ENCODE measurements at places on chromosomes 7 and 10.

DNA sequence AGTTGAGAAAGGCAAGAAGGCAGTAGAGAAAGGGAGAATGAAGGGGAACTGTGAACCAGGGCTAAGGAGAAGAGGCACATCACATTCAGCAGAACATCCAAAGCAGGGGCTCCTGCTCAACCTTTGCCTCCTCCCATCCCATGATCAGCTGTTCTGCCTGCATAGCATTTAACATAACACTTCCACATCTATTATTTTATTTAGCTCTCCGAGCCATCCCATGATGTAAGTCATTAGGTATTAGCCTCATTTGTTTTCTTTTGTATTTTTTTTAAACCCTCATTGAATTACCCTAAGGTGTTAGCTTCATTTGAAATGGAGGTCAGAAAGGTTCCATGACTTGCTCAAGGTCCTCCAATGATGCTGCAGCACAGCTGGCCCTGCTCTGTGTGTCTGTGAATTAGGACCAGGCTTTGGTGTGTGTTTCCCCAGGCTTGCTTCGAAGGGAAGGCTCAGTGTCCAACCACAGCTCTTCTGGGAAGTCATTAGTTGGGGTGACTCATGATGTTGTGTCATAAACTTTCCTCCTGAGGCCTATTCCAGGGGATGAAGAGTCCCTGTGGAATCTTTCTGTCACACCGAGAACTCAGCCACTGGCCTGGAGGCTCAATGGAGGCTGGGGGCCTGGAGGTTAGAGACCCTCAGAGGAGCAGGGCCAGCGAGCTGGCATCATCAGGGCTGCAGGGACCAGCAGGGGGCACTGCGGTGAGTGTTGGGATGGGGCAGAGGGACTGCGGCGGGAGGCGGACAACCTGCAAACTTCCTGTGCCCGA is 16.5 kb downstream of the NPFFR1 start:
- DNase-seq: peak; percentile 97

GRCh38 chr10:119253433-119254174 is 46.2 kb downstream of the GRK5 start:
- peak; percentile 96 for DNase-seq

DNA sequence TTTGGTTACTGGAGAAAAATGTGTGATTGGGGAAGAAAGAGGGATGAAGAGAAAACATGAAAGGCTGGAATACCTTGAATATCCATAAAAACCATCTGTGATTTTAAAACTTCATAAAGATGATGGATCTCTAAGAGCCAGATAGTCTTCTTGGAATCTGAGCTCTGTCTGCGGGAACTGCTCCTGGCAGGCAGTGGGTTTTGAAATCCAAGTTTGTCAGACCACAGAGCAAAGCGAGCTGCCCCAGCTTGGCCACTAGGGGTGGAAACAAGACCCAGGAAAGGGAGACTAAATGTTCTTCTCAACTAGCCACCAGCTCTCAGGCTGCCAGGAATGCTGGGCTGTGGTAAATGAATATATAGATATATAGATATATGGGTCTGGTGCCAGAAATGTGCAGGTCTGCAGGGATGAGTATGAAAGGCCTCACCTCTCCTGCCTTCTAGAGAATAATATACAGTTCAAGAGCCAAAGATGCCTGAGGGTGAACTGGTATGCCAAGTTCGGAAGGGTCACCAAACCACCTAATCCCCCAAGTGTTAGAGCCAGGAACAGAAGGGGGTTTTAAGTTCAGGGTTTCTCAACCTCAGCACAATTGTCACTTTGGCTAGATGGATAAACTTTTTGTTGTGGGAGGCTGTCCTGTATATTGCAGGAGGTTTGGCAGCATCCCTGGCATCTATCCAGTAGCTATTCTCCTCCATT is 208.8 kb downstream of the KCNMA1 start:
- DNase-seq: peak; percentile 70

- DNase-seq: peak; percentile 67
These were observed 128.6 kb downstream of the OAT start for GRCh38 chr10:124289851-124290795.

GRCh38 chr7:6437251-6437650 is 10.5 kb downstream of the DAGLB start:
- DNase-seq: peak; percentile 24

GRCh38 chr7:144437370-144438191 is 34.1 kb upstream of the NOBOX start:
- peak; percentile 56 for DNase-seq

All from fibroblast of skin of back (primary cell).